ENCODE measurements at places on chromosomes 7 and 10.

DNA sequence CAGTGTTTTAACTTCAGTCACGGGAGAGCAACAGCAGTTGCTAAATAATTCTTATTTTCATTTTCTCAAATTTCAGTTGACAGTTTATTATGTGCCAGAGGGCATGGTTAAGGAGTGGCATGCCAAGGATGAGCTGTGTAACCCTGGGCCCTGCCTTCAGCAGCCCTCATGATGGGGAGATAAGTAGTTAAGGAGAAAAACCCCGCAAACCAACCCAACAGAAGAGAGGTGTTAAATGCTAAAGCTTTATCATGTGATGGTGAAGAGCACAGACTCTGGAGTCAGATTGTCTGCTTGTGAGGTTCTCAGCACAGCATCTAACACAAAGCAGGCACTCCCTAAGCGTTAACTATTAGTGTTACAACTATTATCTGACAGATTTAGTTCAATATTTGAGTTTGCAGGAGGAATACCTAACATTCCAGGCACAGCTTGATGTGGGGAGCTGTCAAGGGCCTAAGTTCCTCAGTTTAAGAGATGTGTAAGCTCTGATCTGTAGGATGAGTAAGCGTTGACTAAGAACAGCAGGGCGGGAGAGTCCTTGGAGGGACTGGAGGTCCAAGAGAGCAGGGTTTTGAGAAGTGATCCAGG lies 29.6 kb downstream of the STAM start:
- DNase-seq, result peak; percentile 69

DNA sequence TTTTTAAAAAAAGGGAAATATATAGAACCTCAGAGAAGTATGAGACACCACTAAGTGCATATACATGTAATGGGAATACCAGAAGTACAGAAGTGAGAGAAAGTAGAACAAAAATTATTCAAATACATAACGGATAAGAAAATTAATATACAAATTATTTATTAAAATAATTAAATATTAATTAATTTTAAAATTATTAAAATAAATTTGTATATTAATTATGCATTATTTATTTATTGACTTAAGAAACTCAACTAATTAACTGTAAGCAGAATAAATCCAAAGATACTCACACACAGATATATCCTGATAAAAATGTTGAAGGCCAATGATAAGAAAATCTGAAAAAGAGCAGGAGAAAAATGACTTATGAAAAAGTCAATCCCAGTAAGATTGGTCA lies 1333.5 kb upstream of the CELF2 start:
- DNase-seq, result no peak

GRCh38 chr10:131886237-131886636 lies 14.6 kb upstream of the PPP2R2D start:
- no peak for DNase-seq

DNA sequence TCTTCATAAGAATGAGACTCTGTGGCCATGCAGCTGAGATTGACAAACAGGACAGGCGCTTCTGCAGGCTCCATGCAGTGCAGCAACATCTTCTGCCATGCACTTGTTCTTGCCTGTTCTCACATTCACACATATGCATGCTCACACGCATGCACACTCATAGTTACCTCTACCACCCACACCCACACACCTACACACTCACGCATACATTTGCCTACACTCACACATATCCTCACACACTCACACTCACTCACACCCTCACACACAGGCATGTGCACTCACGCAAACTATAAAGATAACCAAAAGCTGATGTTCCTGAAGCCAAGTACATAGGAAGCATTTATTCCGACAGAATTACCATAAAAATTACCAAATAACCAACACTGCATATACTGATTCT lies 15.7 kb downstream of the GLI3 start:
- no peak for DNase-seq

GRCh38 chr10:986137-986825 lies 2.0 kb upstream of the GTPBP4 start:
- no peak for DNase-seq

- no peak for DNase-seq
These were observed 15.2 kb downstream of the STK32C start for GRCh38 chr10:132292287-132293200.

All from inflammatory macrophage treated with lipopolysaccharide for 1 hour (primary cell).